Sciatic nerve (tissue), 2 donors: ENCODE measurements at places on chromosomes 5 and 9. TPM values are rescaled to one million over a fixed set of nuclear protein-coding genes. Genes with fewer than 3 reads are reported as not detected.

The PTGES gene
- 23.3 TPM for total RNA-seq

GRCh38 chr5:65797481-65797880 is 75.5 kb downstream of the NLN start:
- no peak for DNase-seq

The THBS4 gene
- total RNA-seq = 111 TPM

DNA sequence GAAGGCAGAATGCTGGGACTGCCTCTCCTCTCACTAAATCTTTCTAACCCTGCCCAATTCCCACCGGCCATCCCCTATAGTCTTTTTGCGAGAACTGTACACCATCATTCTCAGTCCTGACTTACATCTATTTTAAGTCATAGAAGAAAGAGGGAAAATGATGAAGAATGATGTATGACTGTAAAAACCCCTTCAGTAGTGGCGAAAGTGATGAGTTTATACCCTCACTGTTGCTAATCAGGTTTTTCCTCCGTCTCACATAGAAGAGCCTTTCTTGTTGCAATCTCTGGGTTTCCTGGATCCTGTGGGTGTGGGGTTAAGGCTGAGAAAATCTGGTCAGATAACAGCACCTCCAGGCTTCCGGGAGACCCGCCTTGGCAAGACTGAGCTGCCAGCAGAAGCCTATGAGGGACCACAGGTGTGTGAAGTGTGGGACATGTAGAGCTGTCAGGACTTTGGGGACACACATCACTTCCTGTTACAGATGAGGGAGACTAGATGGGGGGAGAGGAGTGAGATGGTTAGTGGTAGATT is 147.1 kb upstream of the SLC12A2 start:
- DNase-seq = no peak

The GPR150 gene
- 0.49 TPM for total RNA-seq

The UNC5A gene
- not detected for total RNA-seq

GRCh38 chr5:74575741-74576538 is 64.6 kb downstream of the ENC1 start:
- DNase-seq = no peak

The MOB3B gene
- total RNA-seq = 14.9 TPM

The AOPEP gene
- 158 TPM for total RNA-seq

GRCh38 chr5:130976493-130976892 is 188.6 kb downstream of the HINT1 start:
- no peak for DNase-seq

- no peak for DNase-seq
These were observed 60.3 kb upstream of the NEK6 start for GRCh38 chr9:124197177-124198095.

The PCSK1 gene
- 0.09 TPM for total RNA-seq

DNA sequence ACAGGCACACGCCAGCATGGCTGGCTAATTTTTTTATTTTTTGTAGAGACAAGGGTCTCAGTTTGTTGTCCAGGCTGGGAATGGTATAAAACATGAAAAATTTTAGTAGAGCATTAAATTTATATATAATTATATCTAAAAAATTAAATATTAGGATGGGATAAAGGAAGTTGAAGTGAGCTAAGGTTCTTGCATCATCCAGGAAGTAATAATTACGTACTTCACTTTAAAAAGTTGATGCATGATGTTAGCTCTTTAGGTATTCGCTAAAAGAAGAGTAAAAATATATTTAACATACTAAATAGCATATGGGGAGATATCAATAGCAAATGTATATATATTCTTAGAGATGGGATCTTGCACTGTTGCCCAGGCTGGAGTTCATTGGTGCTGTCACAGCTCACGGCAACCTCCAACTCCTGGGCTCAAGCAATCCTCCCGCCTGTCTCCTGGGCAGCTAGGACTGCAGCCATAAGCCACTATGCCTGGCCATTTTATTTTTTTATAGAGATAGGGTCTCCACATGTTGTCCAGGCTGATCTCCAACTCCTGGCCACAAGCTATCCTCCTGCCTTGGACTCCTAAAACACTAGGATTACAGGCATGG is 12.3 kb downstream of the DCAF10 start:
- no peak for DNase-seq

GRCh38 chr9:129994882-129995281 is 48.1 kb downstream of the FNBP1 start:
- DNase-seq = no peak

DNA sequence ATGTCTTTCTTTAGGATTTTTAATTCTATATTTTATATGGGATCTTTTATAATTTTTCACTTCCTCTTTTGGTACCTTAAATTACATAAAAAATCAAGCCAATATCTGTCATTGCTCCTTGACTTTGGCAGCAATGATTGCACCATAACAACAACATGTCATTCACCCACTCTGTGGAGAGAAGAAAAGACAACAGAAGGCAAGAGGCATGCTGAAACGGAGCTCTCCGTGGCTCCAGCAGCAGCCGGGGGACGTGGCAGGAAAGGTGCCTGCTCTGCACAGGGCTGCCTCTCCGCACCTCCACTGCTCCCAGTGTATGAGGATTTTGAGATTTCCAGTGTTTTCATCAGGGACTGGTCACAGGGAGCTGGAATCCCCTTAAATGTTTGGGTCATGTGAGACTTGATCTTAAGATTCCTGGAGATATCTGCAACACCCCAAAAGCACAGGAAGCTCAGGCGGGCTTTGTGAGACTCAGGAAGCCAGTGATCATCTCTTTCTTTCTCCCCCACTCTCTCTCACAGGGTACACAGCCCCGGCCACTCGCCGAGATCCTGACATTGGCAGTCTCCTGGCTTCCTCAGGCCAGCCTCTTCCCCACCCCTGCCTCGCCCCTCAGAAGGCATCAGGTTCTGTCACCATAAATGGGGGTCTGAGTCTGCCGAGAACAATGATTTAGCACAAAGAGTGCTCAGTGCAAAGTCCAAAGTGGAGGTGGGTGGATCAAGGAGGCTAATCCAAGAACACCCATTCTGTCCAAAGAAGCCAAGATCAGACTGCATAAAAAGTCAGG is 74.6 kb downstream of the ACTL7B start:
- DNase-seq = no peak

DNA sequence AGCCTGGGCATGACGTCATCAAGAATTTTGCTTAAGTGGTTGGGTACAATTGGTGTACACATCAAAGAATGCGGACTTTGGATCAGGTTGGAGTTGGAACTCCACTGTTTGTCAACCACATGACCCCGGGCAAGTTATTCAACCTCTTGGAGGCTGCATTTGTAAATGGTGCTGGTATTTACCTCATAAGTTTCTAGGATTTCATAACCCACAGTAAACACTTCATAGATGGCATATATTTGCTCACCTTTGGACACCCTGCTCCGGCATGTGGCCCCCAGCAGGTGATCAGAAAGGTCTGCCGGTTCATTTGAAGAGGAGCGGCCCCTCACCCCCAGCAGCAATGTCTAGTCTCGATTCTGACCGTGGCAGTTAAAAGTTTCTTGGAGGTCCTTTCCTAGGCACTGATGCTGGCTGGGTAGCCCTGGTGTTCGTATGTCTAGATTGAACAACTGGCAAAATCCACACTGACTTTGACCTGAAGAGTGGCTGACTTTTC is 60.6 kb downstream of the IL6ST start:
- no peak for DNase-seq

The SOX30 gene
- 0.13 TPM for total RNA-seq

GRCh38 chr5:40514976-40515375 is 164.7 kb upstream of the PTGER4 start:
- DNase-seq = no peak

The GTF2H2C gene
- total RNA-seq = 29.9 TPM

DNA sequence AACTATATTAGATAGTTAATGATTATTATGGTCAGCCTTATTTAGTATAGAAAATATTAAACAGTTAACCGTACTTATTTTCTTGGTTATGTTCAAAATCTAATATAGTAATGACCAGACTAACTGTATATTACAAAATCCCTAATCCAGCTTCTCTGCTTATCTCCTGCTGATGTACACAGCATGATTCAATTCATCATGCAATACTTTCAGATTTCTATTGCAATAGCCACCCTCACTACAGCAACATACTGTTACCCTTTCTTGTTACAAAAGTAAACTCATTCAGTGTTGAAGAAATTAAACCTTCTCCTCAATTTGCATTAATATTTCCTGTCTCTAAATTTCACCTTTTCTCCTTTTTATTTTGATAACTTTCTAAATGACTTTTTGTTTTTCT is 1375.0 kb upstream of the NUDT12 start:
- DNase-seq = no peak

GRCh38 chr9:94666364-94667099 is 27.2 kb upstream of the FBP1 start:
- DNase-seq = no peak

The PCDHB10 gene
- 5.3 TPM for total RNA-seq

- peak; percentile 93 for DNase-seq
These were observed 965 bp downstream of the PTGDS start for GRCh38 chr9:136978073-136978864.

DNA sequence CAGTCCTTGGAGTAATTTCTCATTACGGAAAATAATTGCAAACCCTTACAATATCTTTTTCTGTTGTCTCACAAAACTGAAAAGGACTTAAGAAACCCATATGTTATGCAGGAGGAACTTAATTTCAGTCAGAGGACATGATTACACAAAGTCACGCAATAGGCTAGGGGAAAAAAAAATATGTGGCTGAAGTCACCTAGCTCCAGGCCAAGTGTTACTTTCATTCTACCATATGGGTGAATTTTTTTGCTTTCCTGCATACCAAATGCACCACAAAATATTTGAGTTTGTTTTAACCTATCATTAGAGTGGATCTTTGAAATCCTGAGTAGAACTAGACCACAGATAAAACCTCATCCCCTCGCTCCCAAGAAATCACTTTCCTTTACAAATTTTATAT is 523.5 kb downstream of the CAAP1 start:
- no peak for DNase-seq

GRCh38 chr5:74725331-74725730 is 40.3 kb downstream of the HEXB start:
- DNase-seq = no peak

The CLIC3 gene
- total RNA-seq = 11.3 TPM

The C9orf85 gene
- total RNA-seq = 12.2 TPM

DNA sequence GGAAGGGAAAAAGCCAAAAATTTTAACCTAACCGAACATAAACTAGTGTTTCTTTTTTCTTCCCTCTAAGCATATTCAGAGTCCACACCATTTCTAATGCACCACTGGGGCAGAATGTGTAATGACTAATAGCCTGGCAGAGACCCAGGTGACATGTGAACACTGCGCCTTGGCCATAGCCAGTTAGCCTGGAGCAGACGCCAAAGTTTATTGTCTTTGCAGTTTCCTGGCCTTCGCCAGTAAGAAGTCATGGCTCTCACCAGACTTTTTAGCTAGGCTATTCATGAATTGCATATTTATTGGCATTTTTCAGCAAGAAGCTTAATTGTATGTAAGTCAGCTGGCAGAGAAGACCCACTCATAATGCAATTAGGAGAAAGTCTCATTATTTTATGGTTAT is 182.8 kb upstream of the SLC27A6 start:
- DNase-seq = peak; percentile 73

GRCh38 chr5:132422720-132423437 is 53.4 kb downstream of the SLC22A5 start:
- no peak for DNase-seq

The NUTM2F gene
- total RNA-seq = not detected

- no peak for DNase-seq
These were observed 33.3 kb upstream of the FAM170A start for GRCh38 chr5:119596046-119596445.

The MPDZ gene
- 112 TPM for total RNA-seq

DNA sequence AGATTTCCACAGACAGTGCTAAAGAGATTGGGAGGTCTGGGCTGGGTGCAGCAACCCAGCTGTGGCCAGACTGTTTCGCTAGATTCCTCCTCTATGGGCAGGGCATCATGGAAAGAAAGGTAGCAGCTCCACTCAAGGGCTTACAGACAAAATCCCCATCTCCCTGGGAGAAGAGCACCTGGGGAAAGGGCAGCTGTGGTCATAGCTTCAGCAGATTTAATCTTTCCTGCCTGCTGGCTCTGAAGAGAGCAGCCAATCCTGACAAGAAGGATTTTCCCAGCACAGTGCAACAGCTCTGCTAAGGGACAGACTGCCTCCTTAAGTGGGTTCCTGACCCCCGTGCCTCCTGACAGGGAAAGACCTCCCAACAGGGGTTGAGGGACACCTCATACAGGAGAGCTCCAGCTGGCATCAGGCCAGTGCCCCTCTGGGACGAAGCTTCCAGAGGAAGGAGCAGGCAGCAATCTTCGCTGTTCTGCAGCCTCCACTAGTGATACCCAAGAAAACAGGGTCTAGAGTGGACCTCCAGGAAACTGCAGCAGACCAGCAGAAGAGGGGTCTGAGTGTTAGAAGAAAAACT is 1379.3 kb upstream of the ACO1 start:
- DNase-seq = no peak

The ADRB2 gene
- total RNA-seq = 6.7 TPM

The KIF2A gene
- total RNA-seq = 54.4 TPM

The PCDHB8 gene
- 4.5 TPM for total RNA-seq

DNA sequence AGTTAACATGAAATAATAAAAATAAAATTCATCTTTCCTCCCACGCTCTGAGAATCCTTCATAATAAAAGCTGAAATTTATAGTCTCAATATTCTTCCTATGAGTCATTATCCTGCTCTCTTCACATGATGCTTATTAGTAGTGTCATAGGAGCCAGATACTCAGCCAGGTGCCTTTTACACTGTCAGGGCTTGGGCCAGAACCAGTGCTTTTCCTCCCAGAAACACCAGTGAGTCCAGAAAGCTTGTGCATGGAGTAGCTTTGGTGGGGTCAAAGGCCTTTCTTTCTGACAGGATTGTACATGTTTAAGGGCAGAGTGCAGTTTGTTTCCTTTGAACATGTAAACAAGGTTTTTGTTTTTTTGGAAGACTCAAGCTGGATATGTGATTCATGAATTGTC is 6.8 kb downstream of the LSM11 start:
- DNase-seq = no peak

- no peak for DNase-seq
These were observed 24.1 kb upstream of the STXBP1 start for GRCh38 chr9:127587966-127588365.

The ORM1 gene
- 0.76 TPM for total RNA-seq

GRCh38 chr5:34494111-34494755 is 161.9 kb upstream of the RAI14 start:
- no peak for DNase-seq

The HMMR gene
- total RNA-seq = 0.85 TPM

- no peak for DNase-seq
These were observed 4.4 kb upstream of the PAX5 start for GRCh38 chr9:37038302-37038942.

DNA sequence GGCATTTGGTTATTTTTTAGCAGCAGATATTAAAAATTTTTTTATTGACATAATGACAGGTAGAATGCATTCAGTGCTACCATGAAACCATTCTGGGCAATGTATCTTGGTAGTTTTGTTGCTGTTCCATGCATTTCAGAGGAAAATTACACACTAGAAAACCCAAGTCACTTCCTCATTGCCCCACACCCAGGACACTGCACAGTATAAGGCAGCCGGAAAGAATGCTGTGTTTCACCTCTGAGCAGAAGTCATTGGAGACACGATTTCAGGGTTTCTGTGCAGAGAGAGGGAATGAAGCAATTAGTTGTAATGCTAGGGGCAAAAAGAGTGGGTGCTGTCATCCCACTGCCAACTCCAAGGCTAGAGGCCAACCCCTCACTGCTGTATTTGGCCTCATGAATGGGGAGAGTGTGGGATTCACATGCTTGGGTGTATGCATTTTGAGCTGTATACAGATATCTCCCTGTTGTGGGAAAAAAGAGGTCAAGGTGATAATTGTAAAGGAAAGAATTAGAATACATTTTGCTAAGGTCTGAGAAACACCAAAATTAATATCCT is 290.5 kb downstream of the BNC2 start:
- DNase-seq = no peak
